ENCODE measurements at places on chromosomes 12 and 14.

- no peak for DNase-seq
Observed at GRCh38 chr14:89371585-89372511, 45.2 kb downstream of the FOXN3 start.

- DNase-seq, result no peak
Observed at GRCh38 chr12:96099421-96099820, 64.0 kb upstream of the LTA4H start.

- DNase-seq, result no peak
Observed at GRCh38 chr12:58727521-58727920, 192.8 kb downstream of the LRIG3 start.

- no peak for DNase-seq
Observed at GRCh38 chr12:39239490-39240486, 203.1 kb downstream of the KIF21A start.

DNA sequence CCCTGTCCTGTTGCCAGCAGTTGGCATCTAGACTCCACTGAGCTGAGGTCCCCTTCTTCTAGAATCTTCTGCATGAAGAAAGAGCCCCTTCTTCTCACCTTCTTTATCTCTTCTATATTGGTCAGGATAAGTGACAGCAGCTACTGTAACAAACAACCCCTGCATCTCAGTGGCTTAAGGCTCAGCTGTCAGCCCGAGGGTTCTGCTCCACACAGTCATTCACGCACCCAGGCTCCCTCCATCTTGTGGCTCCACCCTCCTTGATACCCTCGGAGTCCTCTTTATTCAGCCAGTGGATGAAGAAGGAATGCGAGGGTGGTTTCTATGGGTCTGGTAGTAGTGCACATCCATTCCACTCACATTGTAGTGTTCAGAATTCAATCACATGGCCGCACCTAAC lies 10.5 kb upstream of the RFLNA start:
- DNase-seq, result no peak
